SK-MEL-5 (cell line): ENCODE measurements at places on chromosomes 4 and X. TPM values are rescaled to one million over a fixed set of nuclear protein-coding genes. Genes with fewer than 3 reads are reported as not detected.

KANTR gene
- 7.9 and 8.5 TPM in 2 replicates for total RNA-seq

ZIC3 gene
- total RNA-seq = 0.16 TPM in 1 of 2 replicates, not detected in the other

GRID2 gene
- total RNA-seq = not detected in 2 replicates

VCX3B gene
- not detected in 2 replicates for total RNA-seq

ATOH1 gene
- total RNA-seq = not detected in 2 replicates

MAGIX gene
- 1.4 and 2.6 TPM in 2 replicates for total RNA-seq
